ENCODE measurements at places on chromosomes 2 and 18. TPM values are rescaled to one million over a fixed set of nuclear protein-coding genes. Genes with fewer than 3 reads are reported as not detected.

TWIST2 gene
- total RNA-seq, result 0.16 TPM

TMEFF2 gene
- under 0.01 TPM for total RNA-seq

ANKRD30B gene
- not detected for total RNA-seq

XRCC5 gene
- total RNA-seq, result 170 TPM

SLC30A3 gene
- 34.7 TPM for total RNA-seq

SERPINB7 gene
- total RNA-seq, result 0.16 TPM

GPBAR1 gene
- 0.16 TPM for total RNA-seq

AMER3 gene
- total RNA-seq, result not detected

LAMA1 gene
- total RNA-seq, result 0.32 TPM

TSHZ1 gene
- total RNA-seq, result 6.5 TPM

APCDD1 gene
- total RNA-seq, result not detected

OTOF gene
- total RNA-seq, result 11.8 TPM

OSR1 gene
- under 0.01 TPM for total RNA-seq

MORN2 gene
- total RNA-seq, result 8.9 TPM

REG3A gene
- total RNA-seq, result not detected

UPP2 gene
- total RNA-seq, result not detected

RTP5 gene
- not detected for total RNA-seq

TUBA3E gene
- not detected for total RNA-seq

SRD5A2 gene
- not detected for total RNA-seq

CD207 gene
- 0.16 TPM for total RNA-seq

CFAP65 gene
- not detected for total RNA-seq

SLC19A3 gene
- not detected for total RNA-seq

KCNK3 gene
- total RNA-seq, result not detected

TMEM169 gene
- under 0.01 TPM for total RNA-seq

PDE11A gene
- total RNA-seq, result under 0.01 TPM

SLC5A7 gene
- total RNA-seq, result not detected

UGT1A10 gene
- not detected for total RNA-seq

CDKL4 gene
- 0.19 TPM for total RNA-seq

TCF23 gene
- total RNA-seq, result not detected

CRYGD gene
- not detected for total RNA-seq

RPRM gene
- total RNA-seq, result not detected

CNDP1 gene
- not detected for total RNA-seq

MARCHF4 gene
- total RNA-seq, result 5.7 TPM

SNTG2 gene
- total RNA-seq, result not detected

CCDC74B gene
- 0.94 TPM for total RNA-seq

COL6A3 gene
- total RNA-seq, result 29.8 TPM

IL1R1 gene
- 5.3 TPM for total RNA-seq

UNC80 gene
- not detected for total RNA-seq

STK16 gene
- total RNA-seq, result 21.8 TPM

GNAL gene
- total RNA-seq, result not detected

MDH1B gene
- total RNA-seq, result 0.19 TPM

FAHD2B gene
- 6.7 TPM for total RNA-seq

CTNNA2 gene
- total RNA-seq, result not detected

DSG2 gene
- total RNA-seq, result 5.9 TPM

G6PC2 gene
- total RNA-seq, result not detected

KIF5C gene
- total RNA-seq, result 0.16 TPM

SLC14A1 gene
- 0.32 TPM for total RNA-seq

ANO7 gene
- 0.32 TPM for total RNA-seq
